ENCODE measurements at places on chromosomes 7 and 10.

DNA sequence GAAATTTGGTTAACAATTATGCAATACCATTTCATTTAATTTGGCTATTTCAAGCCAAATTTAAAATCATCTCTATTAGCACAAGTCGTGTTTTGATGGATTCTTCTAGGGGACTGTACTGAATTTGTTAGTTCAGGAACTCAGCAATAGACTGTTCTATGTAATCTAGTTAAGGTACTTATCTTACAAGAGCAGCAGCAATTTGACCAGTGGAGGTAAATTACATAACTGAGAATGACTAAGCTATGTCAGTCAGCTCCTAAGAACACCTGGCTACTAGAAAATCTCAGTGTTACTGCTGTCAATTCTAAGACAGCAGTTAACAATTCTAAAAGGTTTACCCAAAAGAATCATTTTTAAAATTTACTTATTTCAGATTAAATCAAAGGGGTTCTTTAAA lies 513.9 kb upstream of the ZWINT start:
- DNase-seq = no peak

DNA sequence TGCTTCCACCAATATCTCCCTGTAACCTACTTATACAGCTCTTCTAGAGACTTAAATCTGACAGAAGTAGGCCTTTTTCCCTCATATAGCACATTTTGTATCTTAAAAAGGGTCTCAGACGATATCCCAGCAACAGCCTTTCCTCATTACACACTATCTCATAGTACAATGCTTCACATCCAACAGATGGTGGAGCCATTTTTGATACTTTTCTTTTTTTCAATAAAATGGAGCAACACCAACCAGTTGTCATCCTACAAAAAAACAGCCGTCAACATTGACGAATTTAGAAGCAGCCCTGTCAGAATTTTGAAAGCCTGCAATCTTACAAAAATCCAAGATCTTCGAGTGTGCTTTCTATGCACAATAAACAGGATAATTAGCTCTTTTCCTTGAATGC lies 145.9 kb upstream of the NEBL start:
- no peak for DNase-seq

DNA sequence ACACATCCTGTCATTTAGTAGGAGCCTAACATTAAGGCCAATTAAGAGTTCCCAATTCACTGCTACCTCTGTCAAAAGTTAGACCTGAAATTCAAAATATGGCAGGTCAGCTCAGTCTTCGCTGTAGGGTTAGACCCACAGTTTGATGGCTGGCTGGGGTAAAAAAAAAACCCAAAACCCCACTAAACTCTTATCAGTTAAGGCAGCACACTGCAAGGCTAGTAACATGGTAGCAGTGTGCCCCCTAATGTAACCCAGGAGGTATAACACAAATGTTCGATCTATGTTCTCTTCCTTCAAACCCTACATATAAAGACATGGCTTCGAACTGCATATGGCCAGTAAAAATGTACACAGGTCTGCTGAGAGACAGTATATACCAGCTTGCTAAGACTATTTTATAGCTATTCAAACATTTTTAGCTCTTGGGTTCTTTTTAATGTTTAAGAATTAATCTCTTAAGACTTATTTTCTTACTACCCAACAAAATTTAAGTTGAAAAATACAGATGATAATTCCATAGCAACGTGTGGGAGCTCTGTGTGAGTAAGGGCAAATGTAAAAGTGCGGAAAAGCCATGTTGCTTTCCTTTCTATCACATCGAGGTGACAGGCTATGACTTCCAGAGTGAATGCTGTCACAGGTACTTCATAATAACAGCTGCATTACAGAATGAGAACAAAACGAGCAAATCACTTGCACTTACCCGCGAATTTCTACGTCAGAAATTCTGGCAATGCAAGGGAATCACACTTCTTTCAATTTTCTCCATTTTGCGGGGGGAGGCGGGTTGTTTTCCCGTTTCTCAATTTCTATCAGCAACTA lies 168.4 kb upstream of the IMMP2L start:
- no peak for DNase-seq

- DNase-seq = no peak
Measured at GRCh38 chr10:98088186-98088971, 46.1 kb upstream of the R3HCC1L start.

GRCh38 chr7:92150450-92151017 lies 16.3 kb upstream of the CYP51A1 start:
- DNase-seq = no peak

DNA sequence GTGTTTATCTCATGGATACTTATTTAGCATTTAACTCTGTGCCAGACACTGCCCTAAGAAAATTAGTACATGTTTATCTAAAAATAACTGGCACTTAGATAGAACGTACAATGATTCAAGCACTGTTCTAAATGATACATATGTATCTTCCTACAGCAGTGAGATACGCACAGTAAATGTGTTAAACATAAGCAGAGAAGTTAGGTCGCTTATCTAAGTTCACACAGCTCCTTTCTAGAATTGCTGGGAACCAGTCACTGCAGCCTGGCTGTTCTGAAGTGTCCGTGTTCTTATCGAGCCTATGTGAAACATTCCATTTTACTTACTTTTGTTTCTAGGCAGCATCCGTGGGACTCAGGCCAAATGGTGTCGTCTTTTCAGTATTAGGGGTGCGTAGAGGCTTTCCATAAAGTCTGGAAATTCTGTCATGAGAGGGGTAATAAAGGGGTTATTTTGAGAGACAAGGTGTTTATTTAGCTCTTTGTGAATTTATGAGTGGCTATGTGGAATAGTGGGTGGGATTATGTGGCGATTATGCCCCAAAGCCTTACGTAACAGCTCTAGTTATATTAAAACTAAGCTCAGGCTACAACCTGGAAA lies 186.9 kb downstream of the SND1 start:
- no peak for DNase-seq

- DNase-seq = no peak
Measured at GRCh38 chr10:6894405-6894804, 314.3 kb upstream of the PRKCQ start.

DNA sequence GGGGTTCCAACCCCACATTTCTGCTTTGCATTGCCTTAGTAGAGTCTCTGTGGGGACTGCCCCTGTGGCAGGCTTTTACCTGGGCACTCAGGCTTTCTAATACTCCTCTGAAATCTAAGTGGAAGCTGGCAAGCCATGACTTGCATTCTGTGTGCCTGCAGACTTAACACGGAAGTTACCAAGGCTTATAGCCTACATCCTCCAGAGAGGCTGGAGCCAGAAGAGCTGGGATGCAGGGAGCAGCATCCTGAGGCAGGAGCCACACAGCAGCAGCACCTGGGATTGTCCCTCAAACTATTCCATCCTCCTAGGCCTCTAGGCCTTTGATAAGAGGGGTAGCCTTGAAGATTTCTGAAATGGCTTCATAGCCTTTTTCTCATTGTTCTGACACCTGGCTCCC lies 22.1 kb upstream of the ABCC2 start:
- DNase-seq = no peak

DNA sequence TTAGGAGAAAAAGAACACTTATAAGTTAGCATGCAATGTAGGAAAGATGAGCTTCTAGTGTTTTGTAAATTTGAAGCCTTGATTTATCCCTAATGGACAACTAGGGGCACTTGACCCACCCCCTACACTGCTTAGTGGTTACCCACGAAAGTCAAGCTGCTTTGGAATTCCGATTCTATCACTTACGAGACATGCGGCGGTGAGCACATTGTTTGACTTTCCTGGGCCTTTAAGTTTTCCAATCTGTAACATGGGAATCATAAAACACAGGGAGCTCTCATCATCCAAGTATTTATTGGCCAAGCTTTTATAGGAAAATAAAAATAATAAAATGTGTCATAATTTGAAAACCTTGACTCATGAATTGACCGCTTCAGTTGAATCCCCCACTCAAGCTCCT lies 78.7 kb upstream of the PDK4 start:
- no peak for DNase-seq

DNA sequence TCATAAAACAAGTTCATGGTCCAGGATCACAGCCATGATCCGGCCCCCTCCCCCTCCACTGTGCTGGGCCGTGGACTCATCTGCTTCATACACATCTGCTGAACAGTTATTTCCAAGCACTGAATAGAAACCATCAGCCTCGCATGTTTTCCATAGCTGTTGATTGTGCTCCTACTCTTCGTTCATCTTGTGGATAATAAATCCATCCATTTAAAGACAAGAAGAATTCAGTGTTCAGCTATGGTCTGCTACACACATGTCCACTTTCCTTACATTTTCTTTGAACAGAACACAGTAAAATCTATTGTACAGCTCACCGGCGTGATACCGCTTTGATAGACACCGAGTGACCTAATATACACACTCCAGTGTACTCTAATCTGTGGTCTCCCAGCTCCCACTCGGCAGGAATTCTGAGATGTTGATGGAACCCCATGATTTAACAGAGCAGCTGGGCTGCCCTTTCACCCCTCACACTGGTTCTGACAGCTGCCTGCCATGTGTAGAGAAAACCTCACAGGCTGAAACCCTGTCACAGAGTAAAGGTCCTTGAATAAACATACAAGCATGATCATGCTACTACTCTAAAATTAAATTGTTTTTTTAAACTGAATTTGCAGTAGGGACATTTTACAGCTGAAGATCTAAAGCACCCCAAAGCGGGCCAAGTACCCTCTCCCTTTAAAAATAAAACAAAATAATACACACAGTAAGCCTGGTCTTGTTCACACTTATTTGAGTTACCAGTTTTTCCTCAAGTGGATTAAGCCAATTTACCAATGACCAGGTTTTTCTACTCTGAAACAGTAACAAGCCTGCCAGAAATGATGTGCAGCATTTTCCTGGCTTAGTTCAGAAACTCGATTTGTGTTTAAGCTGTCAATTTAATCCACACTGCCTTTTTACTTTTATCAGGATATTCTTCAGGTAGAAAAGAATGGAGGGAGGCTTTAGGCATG lies 95.1 kb upstream of the FZD1 start:
- no peak for DNase-seq
